ENCODE measurements at places on chromosomes 1 and 21.

GRCh38 chr1:6445062-6445763, 20.6 kb downstream of the ESPN start:
- DNase-seq, result no peak

GRCh38 chr1:228852024-228852423, 116.7 kb downstream of the RHOU start:
- DNase-seq, result no peak

DNA sequence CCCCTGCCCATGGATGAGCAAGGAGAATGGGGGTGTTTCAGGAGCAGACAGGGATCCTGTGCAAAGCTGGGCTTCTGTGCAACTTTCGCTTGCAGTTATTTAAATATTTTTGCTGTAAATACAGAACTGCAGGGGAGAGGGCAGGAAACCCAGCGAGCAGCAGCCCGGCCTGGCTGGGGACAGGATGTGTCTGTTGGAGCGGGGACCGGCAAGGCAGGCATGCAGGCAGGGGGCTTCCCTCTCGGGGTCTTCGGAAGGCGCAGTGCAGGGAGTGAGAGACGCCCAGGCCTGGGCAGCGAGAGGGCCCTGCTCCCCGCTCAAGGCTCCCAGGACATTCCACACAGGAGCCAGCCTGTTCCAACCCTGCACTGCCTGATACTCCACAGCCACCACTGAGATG, 1.7 kb upstream of the AIRE start:
- DNase-seq, result no peak

GRCh38 chr1:185971688-185972087, 237.5 kb downstream of the HMCN1 start:
- DNase-seq, result no peak

GRCh38 chr1:172609528-172609927, 49.4 kb upstream of the FASLG start:
- DNase-seq, result no peak

GRCh38 chr1:186854102-186854501, 25.4 kb downstream of the PLA2G4A start:
- DNase-seq, result no peak

DNA sequence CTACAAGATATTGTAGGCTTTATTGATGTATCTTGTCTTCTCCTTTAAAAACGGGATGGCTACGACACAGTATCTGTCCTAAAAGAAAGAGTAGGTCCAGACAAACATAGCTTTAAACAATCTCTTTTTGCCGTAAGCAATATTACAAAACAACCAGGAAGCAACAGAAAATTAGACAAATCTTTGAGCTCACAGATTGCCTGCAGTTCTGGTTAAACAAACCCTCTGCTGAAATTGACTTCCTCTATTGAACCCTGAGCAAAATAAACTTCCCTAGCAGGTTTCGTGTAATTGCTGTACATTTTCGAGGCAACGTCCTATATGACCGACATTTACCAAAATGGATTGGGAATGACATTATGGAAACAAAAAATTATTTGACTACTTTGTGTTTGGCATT, 50.6 kb downstream of the CHML start:
- DNase-seq, result no peak
